Fibroblast of skin of right quadriceps (primary cell): ENCODE measurements at places on chromosomes 16 and 17.

GRCh38 chr17:82302991-82303943, 14.1 kb downstream of the CD7 start:
- no peak for DNase-seq

DNA sequence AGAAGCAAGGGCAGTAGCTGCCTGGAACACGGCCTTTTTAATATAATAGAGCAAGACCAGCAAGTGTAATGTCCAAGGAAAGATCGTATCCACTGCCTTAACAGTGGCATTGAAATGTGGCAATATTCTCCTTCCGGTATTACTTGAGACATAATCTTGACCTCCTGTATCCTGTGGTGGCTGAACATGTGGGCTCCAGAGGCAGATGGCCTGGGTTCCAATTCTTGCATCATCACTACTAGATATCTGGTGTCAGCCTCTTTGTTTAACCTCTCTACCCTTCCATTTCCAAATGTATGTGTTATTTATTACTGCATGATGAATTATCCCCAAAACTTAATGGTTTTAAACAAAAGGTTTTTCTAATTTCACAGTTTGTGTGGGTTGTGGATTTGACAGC, 3.5 kb upstream of the CDYL2 start:
- no peak for DNase-seq

- DNase-seq, result no peak
These were observed 111.1 kb downstream of the AIPL1 start for GRCh38 chr17:6323626-6324356.

- no peak for DNase-seq
These were observed 53.9 kb downstream of the OR1D5 start for GRCh38 chr17:3009411-3009920.

DNA sequence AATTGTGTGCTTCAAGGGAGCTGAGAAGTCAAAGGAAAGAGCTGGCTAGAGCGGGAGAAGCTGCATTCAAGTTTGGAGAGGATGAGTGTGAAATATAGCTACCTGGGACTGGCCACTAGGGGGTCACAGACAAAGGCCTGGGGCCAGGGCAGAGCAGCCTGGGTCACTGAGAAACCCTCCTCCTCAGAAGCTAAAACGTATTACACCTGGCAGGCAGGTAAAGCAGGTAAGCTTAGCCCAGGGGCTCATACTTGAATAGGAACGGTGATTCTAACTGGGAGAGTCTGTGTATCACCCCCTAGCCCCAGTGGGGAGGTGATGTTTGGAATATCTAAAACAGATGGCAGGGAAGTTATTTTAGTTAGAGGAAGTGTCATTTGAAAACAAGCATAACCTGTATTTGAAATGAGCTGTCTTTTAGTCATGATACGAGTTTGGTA, 6.8 kb downstream of the KRT37 start:
- no peak for DNase-seq

DNA sequence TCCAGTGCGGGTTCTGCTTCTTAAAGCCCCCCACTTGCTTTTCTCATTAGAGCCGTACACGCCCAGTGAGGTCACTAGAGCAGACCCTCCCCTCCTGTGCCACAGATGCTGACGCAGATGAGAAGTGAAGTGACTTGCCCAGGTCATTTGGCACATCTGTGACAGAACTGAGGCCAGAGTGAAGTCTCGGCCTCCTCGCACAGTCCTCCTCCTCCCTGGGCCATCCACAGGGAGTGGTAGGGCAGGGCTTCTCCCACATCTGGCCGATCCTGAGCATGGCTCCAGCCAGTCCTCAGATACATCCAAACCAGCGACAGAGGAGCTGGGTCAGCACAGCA, 15.3 kb upstream of the TBX2 start:
- DNase-seq, result no peak

DNA sequence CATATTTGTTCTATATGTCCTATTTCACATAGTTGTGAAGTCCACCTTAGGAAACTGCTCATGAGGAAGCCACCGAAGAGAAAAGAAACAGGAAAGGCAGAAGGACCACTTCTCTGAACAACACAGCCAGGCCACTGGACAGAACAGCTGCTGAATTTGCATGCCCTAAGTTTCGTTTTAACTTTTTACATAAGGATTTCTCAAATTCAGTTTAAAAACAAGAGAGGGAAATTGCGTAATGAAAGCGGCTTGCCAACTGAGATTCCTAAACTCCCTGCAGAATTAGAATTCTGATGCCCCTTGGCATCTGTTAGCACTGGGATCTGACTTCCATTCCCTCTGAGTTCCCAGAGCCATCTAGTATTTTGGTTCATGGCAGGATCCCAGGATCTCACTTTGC, 5.0 kb upstream of the CCL8 start:
- DNase-seq, result peak; percentile 61

DNA sequence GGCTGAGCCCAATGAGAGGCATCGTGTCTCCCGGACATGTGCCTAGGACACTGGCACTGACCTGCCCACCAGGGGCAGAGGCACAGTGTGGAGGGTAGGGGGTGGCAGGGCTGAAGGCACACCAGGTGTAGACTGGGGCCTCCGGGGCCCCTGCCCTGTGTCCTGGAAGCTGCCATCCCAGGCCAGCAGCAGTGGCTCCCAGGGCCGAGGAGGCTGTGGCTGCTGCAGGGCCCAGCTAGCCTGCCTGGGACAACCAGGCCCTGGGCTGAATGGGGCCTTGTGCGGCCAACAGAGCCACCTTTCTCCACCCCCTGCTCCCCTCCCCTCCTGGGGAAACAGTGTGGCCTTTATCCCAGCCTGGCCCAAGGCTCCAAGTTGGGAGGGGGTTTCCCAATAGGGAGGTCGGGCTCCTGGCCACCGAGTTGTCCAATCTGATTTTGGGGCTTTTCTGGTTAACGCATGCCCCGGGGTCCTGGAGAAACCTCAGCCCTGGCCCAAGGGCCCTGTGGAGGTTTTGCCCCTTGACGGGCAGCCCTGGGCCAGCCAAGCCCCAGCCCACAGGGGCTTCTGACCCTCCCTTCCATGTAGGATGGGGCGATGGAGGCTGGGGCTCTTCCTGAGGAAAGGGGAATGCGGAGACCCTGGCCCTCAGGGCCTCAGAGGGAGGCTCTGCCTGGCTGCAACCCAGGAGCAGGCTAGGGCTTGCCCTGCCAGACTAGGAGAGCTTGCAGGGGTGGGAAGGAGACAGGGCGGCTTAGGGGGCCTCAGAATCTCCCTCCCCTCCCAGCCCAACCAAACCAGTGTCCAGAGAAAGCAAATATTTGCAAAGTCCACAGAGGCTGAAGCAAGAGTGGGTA, 4.2 kb downstream of the MTSS2 start:
- no peak for DNase-seq

DNA sequence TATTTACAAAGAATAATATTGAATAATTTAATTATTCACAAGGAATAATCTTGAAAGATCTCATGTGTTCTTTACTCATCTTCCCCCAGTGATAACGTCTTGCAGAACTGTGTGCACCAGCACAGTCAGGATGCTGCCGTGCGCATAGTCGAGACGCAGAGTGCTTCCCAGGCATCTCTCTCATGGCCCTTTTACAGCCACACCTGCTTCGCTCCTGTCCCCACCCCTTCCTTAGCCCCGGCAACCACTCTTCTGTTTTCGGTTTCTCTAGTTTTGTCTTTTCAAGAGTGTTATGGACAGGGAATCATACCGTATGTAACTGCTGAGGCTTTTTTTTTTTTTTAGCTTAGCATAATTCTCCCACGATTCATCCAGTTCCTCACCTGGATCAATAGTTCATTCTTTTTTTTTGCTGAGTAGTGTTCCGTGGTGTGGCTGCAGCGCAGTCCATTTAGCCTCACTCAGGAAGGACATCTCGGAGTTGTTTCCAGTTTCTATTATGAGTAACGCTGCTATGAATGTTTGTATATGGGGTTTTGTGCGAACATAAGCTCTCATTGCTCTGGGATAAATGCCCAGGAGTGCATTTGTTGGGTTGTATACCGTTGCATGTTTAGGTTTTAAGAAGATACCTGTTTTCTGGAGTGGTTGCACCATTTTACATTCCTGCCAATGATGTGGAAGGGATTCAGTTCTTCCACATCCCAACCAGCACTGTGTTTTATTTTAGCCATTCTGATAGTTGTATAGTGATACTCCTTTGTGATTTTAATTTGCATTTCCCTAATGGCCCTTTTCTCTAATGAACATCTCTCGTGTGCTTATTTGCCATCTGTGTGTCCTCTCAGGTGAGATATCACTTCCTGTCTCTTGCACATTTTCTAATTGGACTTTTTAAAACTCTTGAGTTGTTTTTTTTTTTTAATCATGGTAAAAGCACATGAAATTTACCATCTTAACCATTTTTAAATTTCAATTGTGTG, 47.6 kb downstream of the SEC14L1 start:
- no peak for DNase-seq
